ENCODE measurements at places on chromosomes 13 and 19.

GRCh38 chr13:49528161-49528560, 32.4 kb downstream of the PHF11 start:
- no peak for DNase-seq

DNA sequence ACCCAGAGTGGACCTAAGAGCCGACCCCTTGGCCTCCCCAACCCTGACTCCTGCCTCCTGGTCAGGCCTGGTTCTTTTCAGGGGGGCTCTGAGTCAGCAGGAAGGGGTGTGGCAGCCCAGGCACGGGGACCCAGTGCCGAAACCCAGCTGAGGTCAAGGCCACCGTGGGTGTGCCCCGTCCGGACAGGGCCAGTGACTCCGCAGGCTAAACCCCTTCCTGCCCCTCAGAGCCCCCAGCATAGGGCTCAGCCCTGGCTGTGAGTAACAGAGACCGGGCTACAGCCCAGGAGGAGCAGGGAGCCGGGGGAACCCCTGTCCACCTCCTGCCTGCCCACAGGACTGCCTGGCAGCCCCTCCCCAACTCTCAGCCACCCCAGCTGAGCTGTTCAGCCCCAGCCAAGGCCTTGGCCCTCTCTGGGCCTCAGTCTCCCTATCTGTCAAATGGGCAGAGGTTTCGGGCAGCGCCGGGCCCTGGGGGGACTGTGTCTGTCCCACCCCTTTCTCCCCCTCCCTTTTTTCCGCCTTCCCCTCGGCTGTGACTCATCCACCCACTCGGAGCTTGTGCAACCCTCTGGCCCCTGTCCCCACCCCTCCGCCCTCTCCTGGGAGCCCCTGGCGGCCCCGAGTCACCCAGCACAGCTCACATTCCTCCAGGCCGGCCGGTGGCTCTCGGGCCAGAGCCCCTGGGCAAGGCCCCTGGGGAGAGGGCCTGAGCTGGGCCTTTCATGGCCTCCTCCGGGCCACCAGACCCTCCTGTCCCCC, 8.6 kb downstream of the ZBTB7A start:
- peak; percentile 83 for DNase-seq

DNA sequence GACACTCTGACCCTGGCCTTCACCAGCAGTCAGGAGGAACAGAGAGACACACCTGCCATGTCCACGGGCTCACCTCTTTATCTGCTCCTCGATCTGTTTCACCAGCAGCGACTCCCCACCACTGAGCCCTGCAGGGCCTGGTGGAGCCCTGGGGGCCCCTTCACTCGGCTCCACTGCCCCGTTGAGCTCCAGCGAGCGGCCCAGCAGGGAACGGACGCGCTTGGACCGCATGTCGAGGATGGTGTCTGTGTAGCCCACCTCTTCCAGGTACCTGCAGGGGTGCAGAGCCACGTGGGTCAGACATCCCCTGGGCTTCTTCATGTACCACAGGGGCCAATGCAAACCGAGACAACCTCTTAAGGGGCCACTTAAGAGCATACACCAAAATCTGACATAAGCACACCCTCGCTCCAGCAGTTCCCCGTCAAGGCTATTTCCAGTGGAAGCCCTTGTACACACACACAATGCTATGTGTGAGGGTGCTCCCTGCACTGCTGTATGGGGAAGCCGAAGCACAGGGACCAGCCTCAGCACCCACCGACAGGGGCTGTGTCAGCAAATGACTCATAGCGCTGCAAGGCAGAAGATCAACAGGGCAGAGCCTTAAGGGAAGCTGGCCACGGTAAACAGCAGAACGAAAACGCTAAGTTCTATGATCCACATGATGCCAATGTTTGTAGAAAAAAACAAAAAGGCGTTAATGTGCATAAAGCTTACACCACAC, 12.7 kb upstream of the FKRP start:
- DNase-seq = no peak

- no peak for DNase-seq
Measured at GRCh38 chr19:17985037-17985818, 18.3 kb downstream of the KCNN1 start.

GRCh38 chr19:1488282-1488601, 1.9 kb downstream of the PCSK4 start:
- no peak for DNase-seq

DNA sequence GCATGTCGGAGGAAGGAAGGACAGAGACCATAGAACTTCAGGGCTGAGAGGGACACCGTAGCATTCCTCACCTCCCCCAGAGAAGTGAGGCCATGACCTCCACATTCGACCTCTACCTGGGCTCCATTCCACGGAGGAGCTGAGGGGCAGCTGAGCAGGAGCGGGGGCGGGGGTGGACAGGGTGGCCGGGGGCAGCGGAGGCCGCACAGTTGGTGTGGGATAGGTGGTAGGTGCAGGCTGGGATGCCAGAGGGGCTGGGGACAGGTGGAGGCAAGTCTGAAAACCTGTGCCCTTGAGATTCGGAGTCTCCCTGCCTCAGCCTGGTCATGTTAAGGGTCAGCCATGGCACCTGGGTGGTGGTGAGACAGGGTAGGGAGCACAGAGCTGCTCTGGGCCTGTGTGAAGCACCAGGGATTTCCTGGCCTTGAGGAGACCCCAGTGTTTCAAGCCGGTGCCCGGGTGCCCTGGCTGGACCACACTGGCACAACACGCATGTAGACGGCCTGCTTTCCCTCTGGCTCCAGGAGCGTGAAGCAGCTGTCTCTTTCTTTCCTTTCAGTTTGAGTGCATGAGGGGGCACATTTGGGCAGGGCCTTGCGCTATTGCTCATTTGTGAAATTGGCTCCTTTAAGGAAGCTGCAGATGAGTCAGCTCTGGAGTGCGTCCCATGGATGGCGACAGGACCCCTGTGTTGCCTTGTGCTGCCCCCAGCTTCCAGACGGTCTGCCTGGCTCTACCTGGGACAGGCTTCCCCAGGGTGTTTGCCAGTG, 51.8 kb downstream of the TSSK6 start:
- DNase-seq = peak; percentile 68

All from fibroblast of skin of scalp (primary cell).